ENCODE measurements at places on chromosomes 12 and 14. TPM values are rescaled to one million over a fixed set of nuclear protein-coding genes. Genes with fewer than 3 reads are reported as not detected.

Gene SLC17A8
- total RNA-seq, result not detected

DNA sequence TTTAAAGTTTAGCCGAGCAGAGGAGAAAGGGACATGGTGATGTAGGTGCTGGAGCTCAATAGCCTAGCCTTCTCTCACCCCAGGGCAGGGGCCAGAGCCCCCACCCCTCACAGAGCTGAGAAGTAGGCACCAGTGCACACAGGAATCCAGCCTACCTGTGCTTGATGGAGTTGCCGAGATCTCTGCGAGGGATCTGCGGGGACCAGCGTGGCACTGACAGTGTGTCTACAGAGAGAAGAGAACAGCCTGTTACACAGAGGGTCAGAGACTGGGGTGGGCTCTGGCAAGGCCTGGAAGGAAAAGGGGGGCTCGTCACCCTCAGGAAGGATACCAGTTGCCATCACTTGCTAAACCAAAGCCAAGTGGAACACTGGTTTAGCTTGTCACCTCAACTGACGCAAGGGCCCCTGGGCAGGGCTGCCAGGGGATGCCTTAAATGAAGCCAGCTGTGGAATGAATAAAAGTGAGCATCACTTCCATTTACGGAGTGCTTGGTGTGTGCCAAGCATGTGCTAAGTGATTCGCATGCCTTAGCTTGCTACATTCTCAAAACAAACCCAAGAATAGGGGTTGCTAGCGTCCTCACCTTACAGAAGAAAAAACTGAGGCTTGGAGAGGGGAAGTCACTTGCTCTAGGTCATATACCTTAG is 220.8 kb upstream of the NOS1 start:
- no peak overlapping the region for H3K4me3 ChIP-seq
- no peaks in the 10 kb centered on the region for H3K36me3 ChIP-seq
- no peaks in the 10 kb centered on the region for H3K4me1 ChIP-seq
- H3K27ac ChIP-seq, result no peak overlapping the region

- H3K4me3 ChIP-seq, result no peak overlapping the region
- H3K27me3 ChIP-seq, result peaks cover 10% of the 10 kb centered on the region
- no peak overlapping the region for H3K27ac ChIP-seq
- peaks cover 33% of the 10 kb centered on the region for H3K36me3 ChIP-seq
- H3K4me1 ChIP-seq, result peaks cover 12% of the 10 kb centered on the region
These were observed 7.8 kb downstream of the CKB start for GRCh38 chr14:103514596-103515421.

- DNase-seq, result no peak
- no peak overlapping the region for H3K27ac ChIP-seq
- H3K4me3 ChIP-seq, result no peak overlapping the region
These were observed 26.3 kb upstream of the FRS2 start for GRCh38 chr12:69443916-69444315.

Gene ADGRD1
- 6.9 TPM for total RNA-seq

- no peaks in the 10 kb centered on the region for H3K4me1 ChIP-seq
- no peaks in the 10 kb centered on the region for H3K27me3 ChIP-seq
- no peak for DNase-seq
These were observed 10.2 kb upstream of the GOLGA5 start for GRCh38 chr14:92783813-92784431.

DNA sequence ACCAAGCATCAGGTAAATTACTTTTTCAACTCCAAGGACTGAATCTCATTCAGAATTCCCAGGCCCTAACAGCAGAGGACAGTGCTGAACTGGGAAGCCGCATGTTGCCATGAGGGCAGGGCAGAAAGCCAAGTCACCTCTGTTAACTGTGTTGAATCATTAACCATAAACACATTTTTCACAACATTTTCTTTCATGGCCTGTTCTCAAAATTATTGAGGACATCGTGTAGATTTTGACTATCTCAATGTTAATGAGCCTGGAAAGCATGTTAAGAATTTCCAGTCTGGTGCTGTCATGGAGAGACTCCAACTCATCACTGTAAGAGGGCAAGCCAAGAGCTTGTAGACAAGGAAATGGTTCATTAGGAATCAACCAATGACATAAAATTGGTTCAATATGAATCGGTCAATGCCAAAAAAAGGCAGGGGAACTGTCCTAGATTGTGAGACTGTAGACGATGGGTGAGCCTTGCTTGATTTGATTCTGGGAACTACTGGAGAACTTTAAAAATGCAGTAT is 33.7 kb downstream of the CPM start:
- H3K27me3 ChIP-seq, result no peaks in the 10 kb centered on the region
- no peak overlapping the region for H3K4me3 ChIP-seq
- no peak overlapping the region for H3K27ac ChIP-seq
- no peaks in the 10 kb centered on the region for H3K36me3 ChIP-seq
- H3K4me1 ChIP-seq, result peaks cover 25% of the 10 kb centered on the region

Gene ALDH2
- 78.9 TPM for total RNA-seq

- DNase-seq, result no peak
- H3K27ac ChIP-seq, result no peak overlapping the region
- H3K4me1 ChIP-seq, result no peaks in the 10 kb centered on the region
- H3K27me3 ChIP-seq, result peaks cover 13% of the 10 kb centered on the region
- H3K4me3 ChIP-seq, result no peak overlapping the region
- H3K36me3 ChIP-seq, result no peaks in the 10 kb centered on the region
These were observed 197.6 kb upstream of the RBM19 start for GRCh38 chr12:114163771-114164170.

GRCh38 chr12:90076851-90077319 is 368.2 kb upstream of the ATP2B1 start:
- no peak overlapping the region for H3K4me3 ChIP-seq
- no peaks in the 10 kb centered on the region for H3K27me3 ChIP-seq
- no peaks in the 10 kb centered on the region for H3K36me3 ChIP-seq
- H3K27ac ChIP-seq, result no peak overlapping the region
- no peak for DNase-seq

GRCh38 chr12:53974084-53975063 is at the start of gene HOTAIR:
Gene HOTAIR, minus strand, starts transcription at chr12:53974954.
- H3K4me3 ChIP-seq, result peak within 1 kb of the TSS; percentile 25
- no peaks in the 10 kb centered on the region for H3K36me3 ChIP-seq
- H3K4me1 ChIP-seq, result peaks cover 27% of the 10 kb centered on the region
- DNase-seq, result no peak

DNA sequence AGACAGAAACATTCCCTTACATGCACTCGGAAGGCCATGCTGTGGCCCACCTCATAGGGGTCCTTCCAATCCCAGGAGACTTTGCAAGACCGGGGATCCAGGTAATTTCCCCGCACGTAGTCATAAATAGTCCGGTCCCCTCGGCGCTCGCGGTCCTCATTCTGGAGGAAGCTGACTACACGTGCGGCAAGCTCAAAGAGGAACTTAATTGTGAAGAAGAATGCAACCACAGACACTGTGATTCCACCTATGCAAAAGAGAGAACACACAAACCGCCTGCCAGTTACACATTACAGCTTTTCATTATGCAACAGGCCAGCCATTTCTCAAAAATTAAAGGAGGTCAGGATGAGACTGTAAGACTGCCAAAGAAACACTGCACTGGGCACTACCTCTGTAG is 28.4 kb downstream of the AREL1 start:
- peaks cover 100% of the 10 kb centered on the region for H3K36me3 ChIP-seq
- no peaks in the 10 kb centered on the region for H3K27me3 ChIP-seq
- H3K4me1 ChIP-seq, result peaks cover 23% of the 10 kb centered on the region
- H3K27ac ChIP-seq, result peak overlapping the region; percentile 49

Gene KRT6C
- total RNA-seq, result not detected

- DNase-seq, result no peak
- H3K27ac ChIP-seq, result no peak overlapping the region
- peaks cover 46% of the 10 kb centered on the region for H3K36me3 ChIP-seq
- peak overlapping the region; percentile 74 for H3K4me3 ChIP-seq
- peaks cover 66% of the 10 kb centered on the region for H3K4me1 ChIP-seq
- no peaks in the 10 kb centered on the region for H3K27me3 ChIP-seq
These were observed 1.4 kb downstream of the VAMP1 start for GRCh38 chr12:6469092-6469491.

Gene MIP
- total RNA-seq, result not detected

Gene USP44
- total RNA-seq, result 4.4 TPM

GRCh38 chr12:87661786-87662377 is 367.3 kb downstream of the C12orf50 start:
- H3K4me3 ChIP-seq, result peak overlapping the region; percentile 28
- no peaks in the 10 kb centered on the region for H3K36me3 ChIP-seq
- no peak for DNase-seq
- no peak overlapping the region for H3K27ac ChIP-seq
- no peaks in the 10 kb centered on the region for H3K27me3 ChIP-seq

GRCh38 chr14:88012495-88012894 is 7.6 kb downstream of the GPR65 start:
- H3K27ac ChIP-seq, result no peak overlapping the region
- DNase-seq, result no peak
- H3K36me3 ChIP-seq, result no peaks in the 10 kb centered on the region
- H3K4me1 ChIP-seq, result peaks cover 57% of the 10 kb centered on the region

Gene TRIM9
- total RNA-seq, result 3.1 TPM

Gene RNASE1
- total RNA-seq, result 496 TPM

DNA sequence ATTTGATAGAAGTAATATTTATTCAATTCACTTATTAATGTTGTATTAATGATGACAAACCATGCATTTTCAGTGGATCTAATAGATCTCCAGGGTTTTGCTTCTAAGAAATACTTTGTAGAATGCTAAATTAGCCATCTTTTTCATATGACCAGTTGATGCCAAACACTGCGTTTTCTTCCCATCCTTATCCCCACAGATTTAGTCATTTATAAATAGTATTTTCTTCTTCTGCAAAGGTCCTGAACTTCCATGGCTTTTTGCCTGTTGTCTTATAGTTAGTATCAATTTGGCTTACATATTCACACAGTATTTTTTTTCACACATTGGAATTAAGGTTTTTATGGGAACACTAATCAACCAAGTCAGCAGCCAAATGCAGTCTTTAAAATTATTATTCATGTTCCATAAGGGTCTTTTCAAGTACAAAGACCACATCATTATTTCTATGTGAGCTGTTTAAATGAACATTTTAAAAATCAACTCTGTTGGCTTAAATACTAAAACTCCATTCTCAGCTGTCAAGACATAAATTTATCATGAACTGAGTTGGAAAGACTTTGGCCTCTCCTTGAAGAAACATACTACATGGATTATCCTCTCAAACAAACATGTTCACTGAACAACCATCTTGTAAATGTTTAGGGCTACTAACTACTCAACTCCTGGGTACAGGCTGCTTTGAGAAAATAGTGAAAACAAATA is 1278.4 kb upstream of the FLRT2 start:
- no peaks in the 10 kb centered on the region for H3K36me3 ChIP-seq
- DNase-seq, result no peak
- H3K4me1 ChIP-seq, result no peaks in the 10 kb centered on the region
- peak overlapping the region; percentile 64 for H3K27ac ChIP-seq
- no peak overlapping the region for H3K4me3 ChIP-seq

- no peak overlapping the region for H3K27ac ChIP-seq
- no peak for DNase-seq
- H3K4me3 ChIP-seq, result no peak overlapping the region
- no peaks in the 10 kb centered on the region for H3K36me3 ChIP-seq
- peaks cover 10% of the 10 kb centered on the region for H3K4me1 ChIP-seq
These were observed 37.6 kb downstream of the FERMT2 start for GRCh38 chr14:52913271-52913670.

- H3K27ac ChIP-seq, result no peak overlapping the region
- no peaks in the 10 kb centered on the region for H3K27me3 ChIP-seq
- no peaks in the 10 kb centered on the region for H3K36me3 ChIP-seq
- peaks cover 19% of the 10 kb centered on the region for H3K4me1 ChIP-seq
These were observed 949 bp upstream of the SDR9C7 start for GRCh38 chr12:56935157-56935556.

GRCh38 chr12:96501133-96501761 is 11.9 kb downstream of the CFAP54 start:
- peaks cover 37% of the 10 kb centered on the region for H3K4me1 ChIP-seq
- H3K27me3 ChIP-seq, result no peaks in the 10 kb centered on the region
- H3K36me3 ChIP-seq, result no peaks in the 10 kb centered on the region
- H3K27ac ChIP-seq, result peak overlapping the region; percentile 87
- H3K4me3 ChIP-seq, result no peak overlapping the region

DNA sequence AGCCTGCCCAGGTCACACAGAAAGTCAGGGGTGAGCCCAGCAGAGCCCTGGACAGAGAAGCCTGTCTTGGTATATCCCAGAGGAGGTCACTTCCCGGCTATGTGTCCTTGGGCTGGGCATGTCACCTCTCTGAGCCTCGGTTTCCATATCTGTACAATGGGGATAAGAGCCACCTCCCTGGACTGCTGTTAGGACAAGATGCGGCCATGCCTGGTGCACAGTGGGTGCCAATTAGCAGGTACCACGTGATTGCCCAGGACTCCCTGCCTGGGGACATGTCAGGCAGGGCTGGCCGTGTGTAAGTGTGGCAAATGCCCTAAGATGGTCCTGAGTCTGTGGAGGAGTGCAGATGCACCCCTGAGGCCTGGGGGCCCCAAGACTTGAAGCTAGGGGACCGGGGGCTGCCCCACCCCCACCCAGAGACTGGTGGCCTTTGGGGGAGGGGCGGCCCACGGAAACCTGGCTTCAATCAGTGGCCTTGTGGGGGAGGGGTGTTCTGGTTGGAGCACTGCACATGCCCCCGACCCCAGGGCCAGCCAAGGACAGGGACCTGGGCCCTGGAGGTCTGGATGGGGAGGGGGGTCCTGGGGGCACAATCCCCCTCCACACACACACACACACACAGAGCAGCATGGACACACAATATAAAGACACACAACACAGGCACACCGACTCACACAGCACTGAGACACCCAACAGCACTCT is 878 bp downstream of the TMEM119 start:
- no peaks in the 10 kb centered on the region for H3K36me3 ChIP-seq
- H3K27ac ChIP-seq, result no peak overlapping the region
- DNase-seq, result no peak
- H3K4me1 ChIP-seq, result peaks cover 5% of the 10 kb centered on the region

Gene OR4K15
- not detected for total RNA-seq

DNA sequence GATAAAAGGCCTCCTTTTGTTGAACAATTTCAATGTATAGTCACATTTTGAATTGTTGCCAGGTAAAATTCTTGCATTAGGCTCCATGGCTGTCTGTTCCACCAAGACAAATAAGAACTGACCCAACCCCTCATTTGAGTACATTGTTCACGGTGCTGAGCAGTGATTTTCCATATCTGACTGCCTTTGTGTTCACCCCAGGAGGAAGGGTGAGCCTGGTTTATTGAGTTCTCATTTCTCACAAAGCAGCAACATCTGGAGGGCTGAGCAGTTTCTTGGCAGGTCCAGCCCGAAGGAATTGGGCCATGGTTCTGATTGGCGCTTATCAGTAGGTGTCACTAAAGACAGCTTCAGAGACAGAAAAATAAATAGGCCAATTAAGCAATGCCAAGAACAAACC is 149.1 kb downstream of the BMP4 start:
- H3K27ac ChIP-seq, result no peak overlapping the region
- H3K4me3 ChIP-seq, result no peak overlapping the region
- no peaks in the 10 kb centered on the region for H3K36me3 ChIP-seq
- no peaks in the 10 kb centered on the region for H3K27me3 ChIP-seq
- DNase-seq, result no peak

- H3K27me3 ChIP-seq, result peaks cover 11% of the 10 kb centered on the region
- no peak for DNase-seq
- no peak overlapping the region for H3K27ac ChIP-seq
- peaks cover 33% of the 10 kb centered on the region for H3K4me1 ChIP-seq
- H3K36me3 ChIP-seq, result no peaks in the 10 kb centered on the region
These were observed 9.3 kb upstream of the ITGA5 start for GRCh38 chr12:54428050-54429013.

- H3K4me1 ChIP-seq, result no peaks in the 10 kb centered on the region
- H3K27me3 ChIP-seq, result no peaks in the 10 kb centered on the region
- H3K36me3 ChIP-seq, result no peaks in the 10 kb centered on the region
- H3K4me3 ChIP-seq, result no peak overlapping the region
These were observed 24.2 kb upstream of the SNRPF start for GRCh38 chr12:95834572-95834971.

Data from spleen (tissue), 13 donors.